Posterior vena cava (tissue), 2 donors: ENCODE measurements at places on chromosomes 2 and 18. TPM values are rescaled to one million over a fixed set of nuclear protein-coding genes. Genes with fewer than 3 reads are reported as not detected.

- no peak for DNase-seq
These were observed 17.8 kb upstream of the RBBP8 start for GRCh38 chr18:22915337-22915736.

DNA sequence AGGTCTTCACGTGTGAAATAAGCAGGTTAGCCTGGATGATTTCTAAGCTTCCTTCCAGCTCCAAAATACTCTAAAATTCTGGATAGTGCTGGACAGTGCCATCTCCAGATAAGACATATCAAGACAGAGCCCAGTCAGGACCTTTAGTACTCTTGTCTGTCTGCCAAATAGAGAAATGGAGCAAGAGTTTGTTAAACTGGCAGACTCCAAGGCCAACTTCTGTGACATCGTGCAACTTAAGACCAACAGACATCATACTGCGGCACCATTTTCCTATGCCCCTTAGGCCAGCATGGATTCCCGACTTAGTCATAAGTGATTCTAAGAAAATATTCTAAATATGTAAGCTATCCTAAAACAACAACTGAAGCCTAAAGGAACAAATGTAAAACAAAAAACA is 118.6 kb downstream of the RBMS1 start:
- DNase-seq: no peak

- DNase-seq: no peak
These were observed 33.3 kb downstream of the COPS7B start for GRCh38 chr2:231819447-231820042.

GRCh38 chr2:170815311-170815710 is 1.4 kb upstream of the GAD1 start:
- no peak for DNase-seq

Gene CACNB4
- 8.6 TPM for total RNA-seq

Gene PELI1
- total RNA-seq: 29.2 TPM
